CD4-positive, alpha-beta T cell treated with Interferon alpha-2 for 1 hour (primary cell): ENCODE measurements at places on chromosomes 2 and 18.
A peak's percentile ranks its signal among the peaks of the same experiment; 100 is the strongest.

GRCh38 chr2:103445347-103445746, 683.5 kb downstream of the TMEM182 start:
- DNase-seq, result no peak

GRCh38 chr2:58620896-58621295, 379.8 kb upstream of the FANCL start:
- no peak for DNase-seq

GRCh38 chr2:10989151-10989550, 77.4 kb downstream of the KCNF1 start:
- DNase-seq, result no peak

- no peak for DNase-seq
These were observed 47.2 kb downstream of the VAPA start for GRCh38 chr18:9961041-9961440.

DNA sequence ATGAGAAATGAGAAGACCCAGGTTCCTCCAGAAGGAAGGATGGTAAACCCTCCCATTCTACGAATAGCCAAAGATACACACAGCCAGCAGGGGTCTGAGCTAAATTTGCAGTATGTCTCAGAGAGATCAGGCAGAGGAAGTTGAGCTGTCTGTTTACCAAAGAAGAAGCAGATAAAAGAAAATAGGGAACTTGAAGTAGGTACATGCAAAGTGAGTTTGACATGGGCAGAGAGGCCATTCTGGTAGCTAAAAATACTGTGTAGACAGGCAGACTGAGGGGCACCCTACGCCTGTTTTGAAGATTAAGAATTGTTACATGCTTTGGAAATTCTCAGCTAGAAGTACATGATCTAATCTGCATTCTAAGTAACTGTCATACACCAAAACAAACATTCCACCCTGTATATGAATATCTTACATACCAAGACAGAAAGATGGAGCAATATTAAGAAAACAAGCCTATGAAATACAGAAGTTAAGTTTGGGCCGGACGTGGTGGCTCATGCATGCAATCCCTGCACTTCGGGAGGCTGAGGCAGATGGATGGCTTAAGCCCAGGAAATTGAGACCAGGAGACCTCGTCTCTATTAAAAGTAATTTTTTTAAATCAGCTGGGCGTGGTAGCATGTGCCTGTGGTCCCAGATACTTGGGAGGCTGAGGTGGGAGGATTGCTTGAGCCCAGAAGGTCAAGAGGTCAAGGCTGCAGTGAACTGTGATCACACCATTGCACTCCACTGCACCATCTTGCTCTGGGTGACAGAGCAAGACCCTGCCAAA, 157.9 kb downstream of the ANKRD44 start:
- DNase-seq, result peak; percentile 44

DNA sequence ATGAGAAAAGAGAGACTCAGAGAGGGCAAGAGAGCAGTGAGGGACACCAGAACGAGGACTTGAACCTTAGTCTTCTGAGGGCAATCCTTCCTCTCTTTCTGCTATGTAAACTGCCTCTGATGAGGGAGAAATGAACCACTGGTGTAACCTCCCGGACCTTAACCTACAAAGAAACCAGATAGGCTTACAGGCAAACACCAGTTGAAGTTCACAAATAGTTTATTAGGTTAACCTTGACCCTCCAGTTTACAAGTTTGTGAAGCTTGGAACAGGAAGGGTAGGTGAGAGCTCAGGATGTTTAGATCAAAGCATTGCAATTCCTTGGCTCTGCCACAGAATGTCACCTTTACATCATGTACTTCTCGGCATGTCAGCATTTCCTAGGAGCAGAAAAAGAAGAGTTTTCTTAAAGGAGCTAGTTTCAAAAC, 486.4 kb upstream of the SPRED2 start:
- no peak for DNase-seq

GRCh38 chr2:40851661-40852060, 399.8 kb upstream of the SLC8A1 start:
- DNase-seq, result no peak

DNA sequence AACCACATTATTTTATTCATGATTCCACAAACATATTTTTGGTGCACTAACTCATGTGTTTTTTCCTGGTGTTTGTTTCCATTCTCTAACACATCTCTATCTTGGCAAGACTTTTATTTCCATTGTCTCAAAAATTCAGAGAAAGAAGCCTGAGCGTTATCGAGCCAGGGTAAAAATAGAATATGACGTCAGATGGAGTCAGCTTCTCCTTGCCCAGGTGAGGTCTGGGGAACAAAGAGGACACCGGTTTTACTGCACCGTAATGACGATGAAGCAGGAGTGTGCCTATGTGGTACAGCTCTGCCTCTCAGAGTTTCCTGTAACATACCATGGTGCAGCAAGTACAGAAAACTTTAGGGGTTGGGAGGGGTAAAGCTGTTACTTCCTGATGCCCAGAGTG, 661.6 kb downstream of the PLCL1 start:
- no peak for DNase-seq

DNA sequence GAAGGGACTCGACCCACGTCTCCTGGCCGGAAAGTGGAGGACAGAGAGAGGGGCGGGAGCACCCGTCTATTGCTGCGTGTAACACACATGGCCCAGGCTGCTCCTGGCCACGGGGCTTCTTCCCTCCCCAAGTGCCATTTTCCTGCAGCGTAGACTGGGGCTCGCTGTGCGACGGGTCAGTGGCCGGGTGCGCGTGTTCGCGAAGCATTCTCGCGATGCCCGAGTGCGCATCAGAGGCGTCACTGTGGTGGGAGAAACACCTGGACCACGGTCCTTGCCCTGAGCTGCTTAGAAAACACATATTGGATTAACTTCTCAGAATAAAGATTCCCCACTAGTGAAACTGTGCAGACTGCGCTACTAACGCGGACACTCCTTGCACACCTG, 200.8 kb downstream of the EIPR1 start:
- DNase-seq, result no peak
